LoVo (cell line): ENCODE measurements at places on chromosomes 2 and 18.

DNA sequence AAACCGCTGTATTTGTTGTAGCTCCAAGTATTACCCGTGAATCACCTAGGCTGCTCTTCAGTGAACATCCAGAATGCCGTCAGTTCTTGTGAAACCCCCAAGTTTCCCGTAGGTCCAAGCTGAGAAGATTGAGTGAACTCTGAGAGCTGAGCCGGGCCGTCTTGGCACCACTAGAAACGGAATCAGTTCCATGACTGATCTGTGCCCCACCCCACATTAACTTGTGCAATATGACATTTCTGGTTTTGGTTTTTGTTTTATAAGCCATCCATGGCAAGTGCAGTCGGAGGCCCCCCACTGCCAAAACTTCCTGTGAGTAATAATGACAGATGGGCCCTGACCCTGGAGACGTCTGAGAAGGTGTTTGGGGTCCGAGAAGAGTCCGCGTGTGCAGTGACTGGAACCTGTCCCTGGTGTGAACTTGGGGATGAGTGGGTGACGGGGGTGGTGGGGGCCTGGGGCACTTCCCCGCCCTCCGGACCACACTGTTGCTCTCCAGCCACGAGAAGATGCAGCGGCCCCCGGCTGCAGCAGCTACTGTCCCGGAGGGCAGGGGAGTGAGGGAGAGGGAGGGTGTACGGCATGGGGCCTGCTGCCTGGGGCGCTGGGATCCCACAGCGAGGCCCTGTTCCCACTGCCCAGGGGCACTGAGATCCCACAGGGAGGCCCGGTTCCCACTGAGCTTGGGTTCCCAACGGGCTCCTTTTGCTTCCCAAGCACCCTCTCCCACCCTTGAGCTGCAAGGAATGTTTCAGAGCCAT lies 26.5 kb downstream of the NFATC1 start:
- no peak for DNase-seq

DNA sequence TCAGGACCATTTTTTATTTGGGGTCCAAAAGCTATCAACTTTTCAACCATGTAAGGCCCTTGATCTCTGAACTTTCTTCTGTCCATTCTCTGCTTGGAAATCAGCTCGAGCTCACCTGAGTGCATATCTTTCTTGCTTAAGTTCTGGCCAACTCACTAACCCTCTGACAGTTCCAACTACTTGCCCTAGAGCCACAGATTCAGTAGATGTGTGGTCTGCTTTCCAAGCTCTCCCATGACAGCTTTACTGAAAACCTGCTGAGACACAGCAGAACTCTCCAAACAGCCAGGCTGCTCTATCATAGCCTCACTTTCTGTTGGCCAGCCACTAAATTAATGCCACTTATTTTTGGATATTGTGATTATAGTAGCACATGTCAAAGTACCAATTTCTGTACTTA lies 21.2 kb upstream of the IKZF2 start:
- no peak for DNase-seq

- no peak for DNase-seq
These were observed 142.2 kb upstream of the CAPN13 start for GRCh38 chr2:30949435-30949834.

DNA sequence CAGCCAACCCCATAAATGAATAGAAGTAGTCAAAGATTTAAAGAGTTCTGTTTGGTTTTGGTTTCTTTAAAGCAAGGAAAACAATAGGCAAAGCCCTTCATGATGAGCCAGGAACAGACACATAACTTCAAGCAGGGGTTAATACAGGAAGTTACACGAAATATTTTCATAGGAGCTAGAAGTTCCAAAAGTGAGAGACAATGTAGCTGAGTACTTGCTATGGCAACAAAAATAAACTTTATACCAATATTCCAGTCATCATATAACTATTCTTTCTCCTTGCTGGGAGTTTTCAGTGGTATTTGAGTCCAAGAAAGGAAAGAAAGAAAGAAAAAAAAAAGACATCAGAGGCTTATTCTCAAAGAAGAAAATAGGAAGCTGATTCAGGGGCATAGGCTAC lies 56.2 kb downstream of the COBLL1 start:
- DNase-seq: no peak

DNA sequence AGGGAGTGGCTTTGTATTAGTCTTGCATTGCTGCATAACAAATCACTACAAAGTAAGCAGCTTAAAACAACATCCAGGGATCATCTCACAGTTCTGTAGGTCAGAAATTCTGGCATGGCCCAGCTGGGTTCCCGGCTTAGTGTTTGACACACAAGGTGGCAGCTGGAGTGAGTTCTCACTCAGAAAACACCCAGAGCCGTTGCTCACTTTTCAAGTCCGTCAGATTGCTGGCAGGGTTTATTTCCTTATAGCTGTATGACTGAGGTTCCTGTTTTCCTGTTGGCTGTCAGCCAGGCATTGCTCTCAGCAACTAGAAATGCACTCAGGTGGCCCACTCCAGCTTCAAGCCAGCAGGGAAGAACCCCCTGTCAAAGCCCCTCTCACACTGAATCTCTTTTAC lies 324.1 kb downstream of the CCDC178 start:
- DNase-seq: peak; percentile 73

DNA sequence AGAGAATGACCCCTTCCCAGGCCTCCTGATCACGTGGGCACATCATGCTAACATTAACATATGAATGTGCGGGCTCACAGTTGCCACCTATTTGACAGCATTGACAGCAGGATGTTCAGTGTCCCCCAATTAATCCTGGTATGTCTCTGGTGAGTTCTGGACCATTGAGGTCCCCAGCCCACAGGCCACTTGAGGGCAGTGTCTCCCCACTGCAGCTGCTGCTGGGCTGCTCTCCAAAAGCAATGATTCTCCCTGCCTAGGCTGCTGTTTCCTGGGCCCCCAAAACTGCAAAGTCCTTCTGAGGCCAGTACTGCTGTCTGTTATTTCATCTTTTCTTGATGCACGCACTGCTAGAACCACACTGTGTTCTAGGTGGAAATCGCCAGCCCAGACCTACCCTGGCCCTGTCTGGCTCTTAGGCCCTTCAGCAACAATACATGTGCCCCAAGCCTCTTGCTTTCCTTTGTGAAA lies 52.7 kb upstream of the MAPK4 start:
- DNase-seq: no peak

DNA sequence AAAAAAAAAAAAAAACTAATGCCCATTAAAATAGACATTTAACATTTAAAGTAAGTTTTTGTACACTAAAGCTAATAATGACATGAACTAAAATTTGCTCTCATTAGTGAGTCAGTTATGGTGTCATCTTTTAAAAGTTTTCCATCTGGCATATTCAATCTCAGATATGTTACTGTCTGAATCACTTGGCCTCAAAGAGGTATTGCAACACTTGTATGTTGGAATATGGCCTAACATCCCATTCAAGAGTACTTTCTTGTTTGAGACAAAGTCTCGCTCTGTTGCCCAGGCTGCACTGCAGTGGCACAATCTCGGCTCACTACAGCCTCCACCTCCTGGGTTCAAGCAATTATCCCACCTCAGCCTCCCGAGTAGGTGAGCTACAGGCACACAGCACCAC lies 169.7 kb downstream of the TMEM163 start:
- no peak for DNase-seq

- no peak for DNase-seq
These were observed 230.7 kb downstream of the HAUS1 start for GRCh38 chr18:46334868-46335281.

DNA sequence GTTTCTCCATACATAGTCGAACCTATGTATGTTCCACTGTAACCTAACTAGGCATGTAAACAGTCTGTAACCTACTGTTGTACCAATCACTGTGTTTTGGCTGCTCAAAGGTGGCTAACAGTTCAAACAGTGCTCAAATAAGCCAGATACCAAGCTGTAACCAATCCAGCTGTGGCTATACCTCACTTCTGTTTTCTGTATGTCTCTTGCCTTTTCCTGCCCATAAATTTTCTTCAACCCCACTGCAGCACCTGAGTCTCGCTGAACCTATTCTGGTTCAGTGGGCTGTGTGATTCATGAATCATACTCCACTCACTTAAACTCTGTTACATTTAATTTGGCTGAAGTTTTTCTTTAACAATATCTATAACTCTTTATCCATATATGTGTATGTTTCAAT lies 340.7 kb downstream of the LPIN1 start:
- DNase-seq: no peak

DNA sequence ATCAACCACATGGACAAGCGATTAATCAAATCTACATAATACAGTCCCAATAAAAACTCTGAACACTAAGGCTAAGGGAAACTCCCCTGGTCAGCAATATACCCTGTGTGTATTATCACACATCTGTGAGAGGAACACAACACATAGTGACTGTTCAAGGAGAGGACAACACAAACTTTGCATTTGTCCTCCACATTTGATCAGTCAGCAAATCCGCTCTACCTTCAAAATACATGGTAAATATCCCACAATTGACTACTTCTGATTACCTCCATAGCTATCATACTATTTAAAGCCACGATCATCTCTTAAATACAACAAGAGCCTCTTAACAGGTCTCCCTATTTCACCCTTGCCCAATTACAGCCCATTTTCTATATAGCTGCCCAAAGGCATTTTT lies 45.6 kb downstream of the SS18 start:
- no peak for DNase-seq

- DNase-seq: no peak
These were observed 109.7 kb downstream of the CLIP4 start for GRCh38 chr2:29224693-29225551.

GRCh38 chr18:49021433-49022129 lies 70.8 kb upstream of the SMAD7 start:
- peak; percentile 92 for DNase-seq

- no peak for DNase-seq
These were observed 42.8 kb upstream of the SIGLEC15 start for GRCh38 chr18:45782662-45783061.

- DNase-seq: no peak
These were observed 224.2 kb downstream of the ALK start for GRCh38 chr2:29697181-29697580.

- DNase-seq: no peak
These were observed 37.1 kb upstream of the ATP6V1B1 start for GRCh38 chr2:70898363-70899240.

GRCh38 chr2:145764631-145765030 lies 1244.7 kb upstream of the ZEB2 start:
- DNase-seq: no peak

DNA sequence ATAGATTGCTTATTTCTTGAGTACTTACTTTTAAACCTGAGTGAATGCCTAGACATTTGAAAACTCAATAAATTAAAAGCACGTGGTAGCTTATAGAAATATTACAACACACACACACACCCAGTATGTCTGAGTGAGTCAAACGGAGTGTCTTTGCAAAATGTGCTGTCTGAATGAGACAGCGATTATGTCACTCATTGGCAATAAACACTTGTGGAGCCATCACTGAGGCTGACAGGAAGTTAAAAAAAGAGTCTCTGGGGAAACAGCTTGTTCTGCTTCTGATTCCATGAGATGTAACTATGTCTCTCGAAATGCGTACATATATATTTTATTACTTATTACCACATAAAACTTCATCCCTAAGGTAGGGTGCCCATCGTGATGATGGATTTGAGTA lies 22.3 kb upstream of the VPS4B start:
- DNase-seq: peak; percentile 50

- peak; percentile 42 for DNase-seq
These were observed 82.4 kb downstream of the TTC32 start for GRCh38 chr2:19819097-19820065.

DNA sequence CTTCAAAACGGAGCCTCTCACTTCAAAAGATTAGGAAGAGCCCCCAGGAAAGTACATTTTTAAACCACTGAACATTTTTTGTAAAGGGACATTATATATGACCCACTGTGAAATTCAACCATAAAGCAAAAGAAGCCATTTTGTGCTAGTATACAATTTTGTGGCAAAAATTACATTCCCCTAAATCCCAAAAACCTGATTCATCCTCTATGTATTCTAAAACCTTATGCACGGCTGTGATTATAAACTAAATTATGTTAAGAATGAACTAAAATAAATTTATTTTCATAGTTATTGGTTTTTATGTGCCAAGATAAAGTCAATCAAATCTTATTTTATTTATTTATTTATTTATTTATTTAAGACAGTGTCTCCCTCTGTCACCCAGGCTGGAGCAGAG lies 48.5 kb downstream of the RTN4 start:
- no peak for DNase-seq

DNA sequence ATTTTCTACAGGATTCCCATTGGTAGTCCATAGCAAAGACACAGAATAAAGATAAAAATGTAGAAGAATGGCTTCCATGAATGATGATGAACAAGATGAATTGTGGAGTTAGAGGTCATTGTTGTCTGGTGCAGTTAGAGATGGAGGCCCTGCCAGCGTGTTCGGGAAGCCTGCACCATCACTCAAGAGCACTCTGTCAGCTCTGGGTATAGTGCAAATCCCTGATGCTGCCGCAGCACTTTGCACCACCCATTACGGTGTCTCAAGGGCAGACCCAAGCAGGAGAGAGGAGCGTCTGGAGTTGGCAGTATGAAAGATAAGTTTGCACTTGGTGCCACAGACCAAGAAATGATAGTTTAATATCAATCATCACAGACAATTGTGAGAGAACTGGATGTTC lies 181.6 kb upstream of the CHST9 start:
- DNase-seq: no peak
